ENCODE measurements at places on chromosomes 2 and 18. TPM values are rescaled to one million over a fixed set of nuclear protein-coding genes. Genes with fewer than 3 reads are reported as not detected.

The ASB18 gene
- not detected for total RNA-seq

The POTEC gene
- not detected for total RNA-seq

The EN1 gene
- total RNA-seq: not detected

The NXPH2 gene
- total RNA-seq: not detected

The ACMSD gene
- not detected for total RNA-seq

The DSG2 gene
- total RNA-seq: 1.6 TPM

The ANKRD62 gene
- not detected for total RNA-seq

The IL1F10 gene
- not detected for total RNA-seq

The SERPINB10 gene
- total RNA-seq: not detected

The IGFBP5 gene
- 15.9 TPM for total RNA-seq

The NEB gene
- under 0.01 TPM for total RNA-seq

The CHRND gene
- not detected for total RNA-seq

All from cardiac atrium fibroblast (primary cell).